Activated CD8-positive, alpha-beta memory T cell treated with anti-CD3 and anti-CD28 coated beads for 1 hour (primary cell): ENCODE measurements at places on chromosomes 7 and 10.

GRCh38 chr10:97515271-97515978 lies 16.7 kb downstream of the UBTD1 start:
- DNase-seq: no peak

GRCh38 chr7:132475037-132475668 lies 101.1 kb downstream of the PLXNA4 start:
- no peak for DNase-seq

DNA sequence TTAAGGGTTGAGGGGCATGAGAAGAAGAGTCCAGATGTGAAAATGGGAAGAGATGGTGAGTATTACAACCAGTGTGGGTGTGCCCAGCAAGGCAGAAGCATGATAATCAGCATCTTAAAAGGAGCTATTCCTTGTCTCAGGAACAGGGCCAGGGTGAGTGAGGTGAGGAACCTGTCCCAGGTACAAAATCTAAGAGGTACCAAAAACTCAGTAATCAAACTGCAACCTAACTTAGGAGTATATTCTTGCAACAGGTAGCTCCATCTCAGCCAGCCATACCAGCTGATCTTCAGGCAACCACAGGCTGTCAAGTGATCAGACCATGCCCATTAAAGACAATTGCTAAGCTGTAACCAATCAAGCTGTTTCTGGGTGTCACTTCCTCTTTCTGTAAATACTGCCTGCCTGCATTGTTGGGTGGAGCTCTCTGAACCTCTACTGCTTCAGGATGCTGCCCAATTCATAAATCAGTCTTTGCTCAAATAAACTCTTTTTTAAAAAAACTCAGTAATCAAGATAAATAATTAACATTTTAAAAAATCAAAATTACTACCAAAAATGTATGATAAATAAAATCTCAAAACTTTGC lies 7.4 kb downstream of the KEL start:
- no peak for DNase-seq

GRCh38 chr7:110448918-110449317 lies 642.0 kb upstream of the LRRN3 start:
- DNase-seq: no peak

DNA sequence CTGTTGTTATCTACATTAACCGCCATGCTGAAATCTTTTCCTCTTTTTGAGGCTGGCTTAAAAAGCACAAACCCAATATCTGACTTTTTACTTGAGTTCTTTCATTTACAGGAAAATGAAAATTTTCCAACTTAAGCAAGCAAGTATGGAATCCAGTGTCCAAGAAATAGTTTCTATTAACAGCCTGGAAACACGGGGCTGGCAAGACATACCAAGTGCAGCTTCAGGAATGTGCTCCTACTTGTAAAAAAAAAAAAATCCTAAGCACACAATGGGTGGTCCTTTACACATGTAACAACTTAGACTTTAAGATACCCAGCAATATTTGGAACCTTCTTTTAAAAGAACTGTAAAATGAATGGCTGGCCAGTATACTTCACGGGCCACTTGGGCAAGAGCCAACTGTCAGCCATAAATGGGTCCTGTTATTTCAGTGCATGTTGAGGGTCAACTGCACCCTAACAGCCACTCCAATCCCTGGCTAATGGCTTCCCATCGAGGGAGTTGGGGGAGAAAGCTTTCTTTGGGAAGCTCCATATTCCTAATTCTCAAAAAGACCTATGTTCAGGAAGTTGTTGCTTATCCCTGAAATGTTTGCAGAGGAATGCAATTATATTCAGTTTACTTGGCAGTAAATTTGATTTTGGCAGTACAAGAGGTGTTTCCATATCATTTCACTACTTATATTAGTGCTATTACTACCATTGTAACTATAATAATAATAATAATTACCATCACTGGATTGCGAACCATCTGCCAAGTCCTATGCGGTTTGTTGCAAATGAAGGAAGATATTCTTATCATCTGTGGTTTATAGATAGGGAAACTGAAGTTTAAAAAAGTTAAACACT lies 236.4 kb upstream of the TMEM72 start:
- DNase-seq: no peak

- DNase-seq: no peak
Observed at GRCh38 chr7:21429786-21430574, 2.1 kb downstream of the SP4 start.

GRCh38 chr7:158247758-158248487 lies 339.7 kb downstream of the PTPRN2 start:
- no peak for DNase-seq

GRCh38 chr7:13117103-13117502 lies 429.7 kb downstream of the ARL4A start:
- no peak for DNase-seq
